ENCODE measurements at places on chromosomes 12 and 14.

DNA sequence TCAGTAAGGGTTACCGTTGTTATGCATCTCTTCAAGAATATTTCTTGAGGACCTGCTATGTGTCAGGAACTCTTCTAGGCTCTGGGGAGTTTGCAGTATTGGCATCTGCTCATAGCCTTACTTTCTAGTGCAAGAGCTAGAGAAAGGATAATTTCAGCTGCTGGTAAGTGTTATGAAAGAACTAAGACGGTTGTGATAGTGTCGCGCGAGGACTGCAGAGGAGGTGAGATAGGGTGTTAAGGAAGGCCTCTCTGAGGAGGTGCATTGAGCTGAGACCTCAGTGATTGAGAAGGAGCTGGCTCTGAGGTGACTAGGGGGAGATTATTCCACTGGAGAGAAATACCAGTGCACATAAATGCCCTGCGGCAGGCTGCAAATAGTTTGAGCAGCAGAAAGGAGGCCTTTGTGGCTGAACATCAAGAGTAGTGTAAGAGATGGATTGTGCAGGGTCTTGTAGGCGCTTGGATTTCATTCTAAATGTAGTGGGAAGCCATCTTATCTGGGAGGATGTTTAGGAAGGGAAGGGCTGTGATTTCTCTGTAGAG, 824 bp downstream of the DDX55 start:
- no peak for DNase-seq

GRCh38 chr12:57738661-57739237, at the start of gene AGAP2:
AGAP2 (minus strand) TSS chr12:57738742; CDS start chr12:57738246, 496 bp downstream.
- no peak for DNase-seq

GRCh38 chr14:99265571-99265970, 6.4 kb downstream of the BCL11B start:
- no peak for DNase-seq

- no peak for DNase-seq
Observed at GRCh38 chr14:21038441-21039422, 3.4 kb upstream of the RNASE7 start.

GRCh38 chr12:47772094-47772660, 861 bp upstream of the SLC48A1 start:
- DNase-seq = no peak

DNA sequence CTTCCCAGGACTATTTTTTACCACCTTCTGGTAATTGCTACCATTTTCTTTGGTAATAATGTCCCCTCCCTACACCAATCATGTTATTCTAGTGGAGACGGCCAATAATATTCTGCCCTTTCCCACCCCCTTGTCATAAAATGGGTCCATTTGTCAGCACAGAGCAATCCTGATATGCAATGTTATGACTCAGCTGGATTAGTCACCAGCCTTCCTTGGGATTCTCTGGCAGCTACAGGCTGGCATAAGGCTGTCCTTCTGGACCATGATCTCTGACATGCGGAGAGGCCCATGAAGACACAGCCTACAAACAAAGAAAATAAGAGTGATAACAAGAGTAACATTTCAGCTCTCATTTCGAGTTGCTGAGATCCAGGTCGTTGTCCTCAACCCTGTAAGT, 222.0 kb upstream of the CPNE8 start:
- DNase-seq = peak; percentile 49

DNA sequence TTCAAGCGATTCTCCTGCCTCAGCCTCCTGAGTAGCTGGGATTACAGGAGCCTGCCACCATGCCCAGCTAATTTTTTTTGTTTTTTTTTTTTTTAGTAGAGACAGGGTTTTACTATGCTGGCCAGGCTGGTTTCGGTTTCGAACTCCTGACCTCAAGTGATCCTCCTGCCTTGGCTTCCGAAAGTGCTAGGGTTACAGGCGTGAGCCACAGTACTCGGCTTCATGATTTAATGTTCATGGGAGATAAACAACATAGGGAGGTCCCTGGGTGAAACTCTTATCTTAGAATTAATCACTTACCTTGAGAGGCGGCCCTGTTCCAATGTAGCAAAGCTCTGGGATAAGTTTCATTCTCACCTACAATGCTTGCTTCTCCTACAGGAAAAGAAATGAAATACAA, 48.3 kb downstream of the SEL1L start:
- DNase-seq = no peak

DNA sequence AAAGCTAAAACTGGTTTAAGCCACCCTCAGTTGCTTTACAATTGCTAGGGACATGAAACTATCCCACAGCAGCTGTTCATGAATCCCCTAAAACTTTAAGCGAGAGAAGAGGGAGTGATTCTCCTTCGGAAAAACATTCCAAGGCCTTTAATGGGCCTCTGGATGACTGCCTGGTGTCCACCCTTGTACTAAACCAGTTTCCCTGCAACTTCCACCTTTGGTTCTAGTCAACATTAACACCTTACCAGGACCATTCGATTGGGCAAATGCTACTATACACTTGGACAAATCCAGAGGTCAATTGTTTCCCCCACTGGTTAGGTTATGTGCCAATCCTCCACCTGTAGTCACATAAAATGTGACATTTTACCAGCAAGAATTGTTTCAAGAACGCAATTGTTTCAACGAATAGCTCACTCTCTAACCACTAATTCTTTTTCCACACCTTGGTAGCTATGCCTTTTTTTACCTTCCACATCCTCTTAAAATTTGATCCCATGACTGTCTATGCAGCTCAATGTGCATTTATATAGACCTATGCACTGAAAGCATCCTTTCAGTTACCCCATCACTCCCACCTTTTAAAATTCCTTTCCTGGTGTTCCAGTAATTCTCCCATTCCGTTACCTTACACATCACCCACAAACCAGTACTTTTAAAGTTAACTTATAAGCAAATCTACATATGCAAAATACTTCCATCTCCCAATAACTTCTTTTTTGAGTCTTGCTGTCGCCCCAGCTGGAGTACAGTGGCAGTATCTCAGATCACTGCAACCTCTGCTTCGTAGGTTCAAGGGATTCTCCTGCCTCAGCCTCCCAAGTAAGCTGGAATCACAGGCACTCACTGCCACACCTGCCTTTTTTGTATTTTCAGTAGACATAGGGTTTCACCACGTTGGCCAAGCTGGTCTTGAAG, 3.6 kb downstream of the UBC start:
- no peak for DNase-seq

- no peak for DNase-seq
Observed at GRCh38 chr12:21912318-21912717, 28.9 kb downstream of the ABCC9 start.

DNA sequence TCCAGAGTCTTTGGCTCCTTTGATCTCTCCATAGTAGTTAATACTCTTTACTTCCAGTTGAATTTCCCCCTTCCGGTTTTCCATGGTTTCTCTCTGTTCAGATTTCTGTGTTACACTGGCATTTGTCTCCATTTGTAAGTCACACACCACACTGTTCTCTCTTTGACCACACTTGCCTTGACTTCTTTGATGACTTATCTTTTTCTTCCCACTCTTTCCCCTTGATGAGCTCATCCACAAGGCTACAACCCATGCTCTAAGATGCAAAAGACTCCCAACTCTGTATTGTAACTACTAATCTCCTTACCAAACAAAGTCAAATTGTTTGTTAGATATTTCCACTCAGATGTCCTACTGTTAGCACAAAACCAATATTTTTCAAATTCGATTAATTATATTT, 242.7 kb upstream of the E2F7 start:
- no peak for DNase-seq

DNA sequence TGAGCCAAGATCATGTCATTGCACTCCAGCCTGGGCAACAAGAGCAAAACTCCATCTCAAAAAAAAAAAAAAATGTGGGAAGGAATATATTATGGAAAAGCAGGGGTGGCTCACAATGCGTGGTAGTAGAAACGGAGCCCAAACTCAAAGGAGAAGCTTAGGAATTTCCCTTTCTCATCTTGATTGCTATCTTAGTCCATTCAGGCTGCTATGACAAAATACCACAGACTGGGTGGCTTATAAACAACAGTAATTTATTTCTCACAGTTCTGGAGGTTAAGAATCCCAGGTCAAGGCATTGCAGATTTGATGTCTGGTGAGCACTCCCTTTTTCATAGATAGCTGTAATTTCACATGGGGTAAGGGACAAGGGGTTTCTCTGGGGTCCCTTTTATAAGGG, 153.8 kb upstream of the KRR1 start:
- DNase-seq = no peak

GRCh38 chr12:45582536-45582935, 147.0 kb upstream of the ARID2 start:
- no peak for DNase-seq

GRCh38 chr14:22896760-22897159, 13.7 kb downstream of the REM2 start:
- no peak for DNase-seq

DNA sequence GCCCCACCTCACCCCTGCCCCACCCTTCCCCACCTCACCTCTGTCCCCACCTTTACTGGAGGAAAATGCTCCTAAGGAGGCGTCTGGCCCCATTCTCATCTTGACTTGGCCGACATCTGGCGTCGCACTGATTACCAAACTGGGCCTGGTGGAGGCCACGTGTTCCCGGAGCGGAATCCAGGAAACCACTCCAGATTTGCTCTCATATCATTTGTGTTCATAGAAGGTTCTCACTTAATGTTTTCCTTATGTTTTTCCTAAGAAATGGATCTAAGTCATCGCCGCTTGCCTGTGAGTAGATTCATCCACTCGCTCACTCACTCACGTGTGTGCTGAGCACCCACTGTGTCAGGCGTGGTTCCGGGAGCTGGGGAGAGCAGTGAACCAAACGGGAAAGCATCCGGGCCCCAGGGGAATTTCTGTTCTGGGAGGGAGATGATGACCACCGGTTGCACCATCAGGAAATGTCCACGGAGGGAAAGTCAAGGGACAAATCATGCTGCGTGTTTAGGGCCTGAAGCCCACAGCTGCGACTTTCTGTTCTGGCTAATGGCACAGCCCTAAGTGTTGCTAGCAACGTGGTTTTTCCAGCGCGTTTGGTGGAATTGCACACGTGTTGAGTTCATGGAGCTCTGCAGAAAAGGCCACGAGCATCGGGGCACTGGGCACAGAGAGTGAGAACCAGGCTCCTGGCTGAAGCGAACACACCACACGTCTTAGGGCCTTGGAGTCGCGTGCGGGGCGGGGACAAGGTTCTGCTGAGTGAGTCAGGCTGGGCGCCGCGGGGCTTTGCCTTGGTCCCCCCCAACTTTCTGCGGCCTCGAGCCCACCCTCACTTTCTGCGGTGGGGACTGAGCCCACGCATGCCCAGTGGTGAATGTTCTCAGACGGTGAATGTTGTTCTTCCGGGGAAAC, 57.7 kb downstream of the ADGRD1 start:
- DNase-seq = no peak

GRCh38 chr14:21015312-21015711, 9.5 kb downstream of the NDRG2 start:
- no peak for DNase-seq

- no peak for DNase-seq
Observed at GRCh38 chr14:99441157-99441870, 39.3 kb downstream of the SETD3 start.

DNA sequence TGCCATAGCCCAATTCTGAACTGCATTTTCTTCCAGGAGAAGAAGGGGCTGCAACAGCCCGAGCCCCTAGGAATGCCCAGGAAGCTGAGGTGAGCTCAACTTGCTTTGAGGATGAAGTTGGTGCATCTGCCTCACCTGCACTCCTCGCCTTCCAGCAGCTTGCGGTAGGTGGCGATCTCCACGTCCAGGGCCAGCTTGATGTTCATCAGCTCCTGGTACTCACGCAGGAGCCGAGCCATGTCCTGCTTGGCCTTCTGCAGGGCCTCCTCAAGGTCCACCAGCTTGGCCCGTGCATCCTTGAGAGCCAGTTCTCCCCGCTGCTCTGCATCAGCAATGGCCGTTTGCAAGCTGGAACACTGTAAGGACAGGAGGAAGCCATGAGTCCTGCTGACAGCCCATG, 6.0 kb downstream of the KRT75 start:
- DNase-seq = no peak

- DNase-seq = peak; percentile 29
Observed at GRCh38 chr12:77189458-77189857, 124.1 kb upstream of the E2F7 start.

DNA sequence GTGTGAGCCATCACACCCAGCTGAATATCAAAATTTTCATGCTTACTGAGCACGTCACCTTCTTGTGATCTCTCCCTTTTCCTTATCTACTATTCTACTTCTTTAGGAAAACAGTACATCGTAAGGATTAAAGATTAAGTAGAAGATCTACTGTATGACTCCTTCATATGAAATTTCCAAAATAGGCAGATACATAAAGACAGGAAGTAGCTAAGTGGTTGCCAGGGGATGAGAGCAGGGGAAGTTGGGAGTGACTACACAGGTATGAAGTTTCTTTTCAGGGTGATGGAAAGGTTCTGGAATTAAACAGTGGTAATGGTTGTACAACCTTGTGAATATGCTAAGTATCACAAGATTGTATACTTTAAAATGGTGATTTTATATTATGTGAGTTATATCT, 36.5 kb upstream of the CERS5 start:
- DNase-seq = no peak

GRCh38 chr12:55972911-55973598, 823 bp upstream of the RAB5B start:
- DNase-seq = no peak

GRCh38 chr14:54312166-54312801, 84.5 kb upstream of the CDKN3 start:
- peak; percentile 90 for DNase-seq

Measured in kidney epithelial cell (primary cell).